ENCODE measurements at places on chromosomes 5 and 9.

GRCh38 chr9:119793218-119793617, 424.0 kb upstream of the BRINP1 start:
- no peak for DNase-seq

DNA sequence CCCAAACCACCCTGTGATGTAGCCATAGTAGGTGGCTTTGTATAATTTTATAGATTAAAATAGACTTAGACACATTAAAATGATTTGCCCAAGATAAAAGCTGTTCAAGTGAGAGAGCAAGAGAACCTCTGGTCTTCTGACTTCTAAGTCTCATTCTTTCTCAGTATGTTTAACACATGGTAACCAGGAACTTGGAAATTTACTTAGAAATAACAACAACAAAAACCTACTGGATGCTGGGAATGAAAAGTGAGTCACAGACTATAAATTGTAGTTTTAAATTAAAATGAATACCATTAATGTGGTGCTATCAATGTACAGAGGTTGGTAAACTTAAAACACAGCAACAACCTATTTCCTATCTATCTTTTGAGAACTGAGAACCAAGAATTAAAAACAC, 30.4 kb downstream of the HMGCR start:
- no peak for DNase-seq

DNA sequence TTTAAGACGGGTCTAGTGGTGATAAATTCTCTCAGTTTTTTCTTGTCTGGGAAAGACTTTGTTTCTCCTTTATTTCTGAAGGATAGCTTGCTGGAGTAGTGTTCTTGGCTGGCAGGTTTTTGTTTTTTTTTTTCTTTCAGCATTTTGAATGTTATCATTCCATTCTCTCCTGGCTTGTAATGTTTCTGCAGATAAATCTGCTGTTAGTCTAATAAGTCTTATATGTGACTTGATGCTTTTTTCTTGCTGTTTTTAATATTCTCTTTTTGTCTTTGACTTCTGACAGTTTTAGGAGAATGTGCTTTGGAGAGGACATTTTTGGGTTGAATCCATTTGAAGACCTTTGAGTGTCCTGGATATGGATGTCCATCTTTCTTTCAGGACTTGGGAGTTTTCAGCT, 16.0 kb downstream of the HSD17B4 start:
- DNase-seq, result no peak

GRCh38 chr5:165622864-165623536, 2117.6 kb downstream of the MAT2B start:
- DNase-seq, result no peak

DNA sequence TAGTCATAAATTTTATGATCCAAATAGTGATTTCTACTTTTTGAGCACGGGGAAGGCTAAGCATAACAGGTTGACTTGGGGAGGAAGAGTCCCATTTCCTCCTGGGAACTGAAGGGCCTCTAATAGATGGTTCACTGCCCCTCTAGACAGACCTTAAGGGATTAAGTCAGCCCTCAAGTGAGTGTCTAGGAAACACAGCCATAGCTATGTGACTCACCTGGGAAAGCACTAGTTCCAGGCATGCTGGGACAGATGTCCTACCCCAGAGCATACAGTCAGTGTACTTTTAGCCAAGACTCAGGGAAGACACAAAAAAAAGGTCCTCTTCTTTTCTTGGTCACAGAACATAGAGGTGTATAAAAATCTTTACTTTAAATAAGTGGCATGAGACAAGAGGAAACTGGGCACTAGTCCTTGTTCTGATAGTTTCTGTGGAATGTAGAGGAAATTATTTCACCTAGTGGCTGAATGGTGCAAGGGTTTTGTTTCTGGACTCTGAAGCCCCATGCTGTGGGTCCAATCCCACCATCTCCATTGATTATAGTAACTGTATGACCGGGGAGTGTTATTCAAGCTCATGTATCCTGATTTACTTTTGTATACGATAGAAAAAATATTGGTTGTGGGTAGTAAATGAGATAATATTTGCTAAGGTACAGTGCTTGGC, 86.0 kb downstream of the NREP start:
- DNase-seq, result no peak

DNA sequence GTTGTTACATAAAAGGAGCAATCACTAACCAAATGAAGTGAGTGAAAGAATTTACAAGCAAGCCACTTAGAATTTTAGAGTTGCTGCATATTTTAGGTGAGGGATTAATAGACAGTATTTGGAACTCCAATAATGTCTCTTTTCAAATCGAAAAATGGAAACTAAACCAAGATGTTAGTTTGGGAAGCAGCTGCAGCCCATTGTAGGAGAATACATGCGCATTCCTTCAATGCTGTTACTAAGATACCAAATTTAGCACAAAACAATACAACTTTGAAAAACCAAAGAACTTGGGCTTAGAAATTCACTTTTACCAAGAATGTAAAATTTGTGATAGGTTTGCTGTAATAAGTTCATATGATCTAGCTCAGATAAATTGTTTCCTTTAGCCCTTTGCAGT, 411.8 kb upstream of the CDH6 start:
- no peak for DNase-seq

DNA sequence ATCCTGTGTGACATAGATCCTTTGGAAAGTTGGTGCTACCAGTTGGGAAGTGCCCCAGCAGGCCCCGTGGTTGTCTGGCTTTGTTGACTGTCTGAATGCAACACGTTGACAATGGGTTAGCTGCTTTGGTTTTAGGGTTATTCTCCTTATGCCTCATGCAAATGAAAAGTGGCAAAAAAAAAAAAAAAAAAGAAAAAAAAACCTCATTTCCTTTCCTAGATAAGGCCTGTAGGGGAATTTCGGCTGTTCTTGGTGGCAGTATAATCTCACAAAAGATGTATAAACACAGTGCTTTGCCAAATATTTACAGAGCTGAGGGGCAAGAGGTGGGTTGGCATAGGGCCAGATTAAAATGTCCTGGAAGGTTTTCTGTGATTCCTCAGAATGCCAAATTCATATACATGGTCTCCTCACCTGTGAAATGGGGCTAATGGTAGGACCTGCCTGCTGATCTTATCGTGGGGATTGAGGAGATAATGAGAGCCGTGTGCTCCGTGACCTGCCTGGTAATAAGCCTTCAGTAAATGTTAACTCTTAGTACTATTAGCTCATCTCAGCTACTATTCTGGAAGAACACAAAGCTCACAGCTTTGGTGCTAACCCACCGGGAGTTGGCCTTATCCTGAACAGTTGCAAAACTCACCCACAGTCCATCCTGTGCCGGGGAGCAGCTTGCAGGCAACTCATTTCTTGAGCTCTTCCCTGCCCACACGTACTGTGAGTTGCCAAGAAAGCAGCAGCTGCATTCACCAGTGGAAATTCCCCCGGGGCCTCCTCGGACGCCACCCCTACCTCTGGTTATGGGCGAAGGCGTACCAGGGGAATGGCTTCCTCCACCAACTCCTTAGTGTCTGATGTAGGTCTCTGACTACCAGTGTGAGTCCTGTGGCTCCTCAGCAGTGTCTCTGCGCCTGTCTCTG, 220.3 kb downstream of the NR3C1 start:
- no peak for DNase-seq

- no peak for DNase-seq
These were observed 69.5 kb downstream of the SFXN1 start for GRCh38 chr5:175547842-175548241.

DNA sequence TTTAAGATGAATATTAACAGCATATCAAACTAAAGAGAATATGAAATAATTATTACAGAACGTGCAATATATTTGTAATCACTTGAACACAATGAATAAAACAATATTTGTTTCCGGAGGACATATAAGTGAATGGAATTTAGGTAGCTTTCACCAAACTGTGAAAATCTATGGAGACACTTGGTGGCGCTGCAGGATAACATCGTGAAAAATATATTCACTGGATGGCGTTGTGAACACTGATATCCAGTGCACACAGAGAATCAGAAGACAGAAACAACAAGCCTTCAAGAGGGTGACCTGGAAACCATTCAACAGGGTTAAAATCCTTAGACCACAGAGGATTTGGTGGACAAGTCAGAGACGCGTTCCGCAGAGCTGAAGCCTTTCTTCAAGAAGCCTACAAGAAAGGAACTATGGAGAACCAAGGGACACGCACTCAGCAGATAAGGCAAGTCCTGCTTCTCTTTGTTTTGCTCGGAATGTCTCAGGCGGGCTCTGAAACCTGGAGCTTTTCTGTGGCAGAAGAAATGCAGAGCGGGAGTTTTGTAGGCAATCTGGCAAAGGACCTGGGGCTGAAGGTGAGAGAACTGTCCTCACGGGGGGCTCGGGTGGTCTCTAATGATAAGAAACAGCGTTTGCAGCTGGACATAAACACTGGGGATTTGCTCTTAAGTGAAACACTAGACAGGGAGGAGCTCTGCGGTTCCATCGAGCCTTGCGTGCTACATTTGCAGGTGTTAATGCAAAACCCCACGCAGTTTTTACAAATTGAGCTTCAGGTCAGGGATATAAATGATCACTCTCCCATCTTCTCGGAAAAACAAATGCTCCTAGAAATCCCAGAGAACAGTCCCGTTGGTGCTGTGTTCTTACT, at the start of gene PCDHB11:
TSS of gene PCDHB11 (plus strand) at position 269 of the 877 bp plus-strand sequence. CDS start at position 417, 148 bp downstream.
- no peak for DNase-seq

GRCh38 chr9:133948131-133948530, 44.0 kb downstream of the VAV2 start:
- DNase-seq, result no peak

DNA sequence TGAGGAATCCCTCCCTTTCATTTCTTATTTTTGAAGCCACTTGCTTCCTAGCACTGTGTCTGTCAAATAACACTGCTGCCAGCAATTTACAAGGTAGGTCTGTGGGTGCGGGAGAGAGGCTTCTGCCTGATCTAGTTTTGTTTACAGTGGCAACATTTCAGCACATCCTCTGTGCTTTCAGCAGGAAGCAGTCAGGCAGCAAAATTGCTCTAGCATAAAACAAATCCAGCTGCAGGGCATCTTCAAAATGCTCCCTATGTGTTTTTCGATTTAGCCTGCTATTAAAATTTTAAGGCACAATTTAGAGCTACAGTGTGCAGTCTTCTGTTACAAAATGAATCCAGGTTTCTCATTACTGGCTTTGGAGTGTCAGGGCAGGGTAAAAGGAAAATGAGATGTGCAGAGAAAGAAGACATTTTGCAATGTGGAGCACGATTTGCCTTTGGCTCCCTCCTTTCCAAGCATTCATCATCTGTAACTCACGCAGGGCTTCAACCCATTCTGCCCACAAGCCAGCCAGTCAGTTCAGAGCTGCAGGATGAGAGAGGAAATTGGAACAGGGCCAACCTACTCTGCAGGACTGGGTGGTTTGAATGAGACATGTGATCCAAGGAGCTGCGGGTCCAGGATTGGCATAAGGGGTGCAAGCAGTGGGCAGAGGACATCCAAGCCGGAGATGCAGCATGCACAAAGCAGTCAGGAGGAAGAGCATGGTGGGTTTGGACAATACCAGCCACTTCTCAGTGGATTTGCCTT, 143.4 kb upstream of the APC start:
- no peak for DNase-seq

DNA sequence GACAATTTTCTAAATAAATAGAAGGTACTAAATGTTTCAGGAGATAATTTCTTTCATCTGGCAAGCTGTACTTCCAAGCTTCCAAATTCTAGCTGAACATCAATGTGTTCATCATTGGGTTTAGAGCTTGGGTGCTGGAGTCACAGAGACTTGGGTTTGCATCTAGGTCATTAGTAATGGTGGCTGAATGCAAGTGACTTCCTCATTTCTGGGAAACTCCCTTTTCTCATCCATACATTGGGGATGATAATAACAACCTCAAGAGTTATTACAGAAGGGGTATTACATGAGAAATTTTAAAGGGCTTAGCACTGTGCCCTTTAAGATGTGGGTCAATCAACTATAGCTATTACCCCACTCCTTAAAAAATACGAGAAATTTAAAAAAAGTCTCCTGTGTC, 41.1 kb upstream of the KLF4 start:
- no peak for DNase-seq

GRCh38 chr9:87445646-87446045, 52.0 kb upstream of the DAPK1 start:
- no peak for DNase-seq

GRCh38 chr5:16870878-16871277, 65.2 kb downstream of the MYO10 start:
- no peak for DNase-seq

- no peak for DNase-seq
These were observed 8.1 kb upstream of the ARSB start for GRCh38 chr5:78993165-78993564.

DNA sequence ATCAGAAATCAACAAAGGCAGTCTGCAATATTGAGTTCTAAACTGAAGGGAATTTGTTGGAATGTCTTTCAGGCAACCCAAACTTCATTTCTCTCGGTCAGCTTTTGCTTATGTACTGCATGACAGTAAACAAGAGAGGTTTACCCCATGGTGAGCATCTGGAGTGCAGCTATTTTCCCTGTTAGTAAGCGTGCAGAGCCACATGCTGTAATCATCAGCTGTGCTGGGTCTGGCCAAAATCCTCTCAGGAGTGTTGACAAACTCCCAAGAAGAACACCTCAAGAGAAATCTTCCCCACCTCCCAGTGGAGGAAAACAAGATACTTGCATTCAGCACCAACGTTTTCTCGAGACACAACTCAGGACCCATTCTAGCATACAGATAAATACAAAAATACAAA, 83.6 kb upstream of the ADAMTSL1 start:
- DNase-seq, result no peak

DNA sequence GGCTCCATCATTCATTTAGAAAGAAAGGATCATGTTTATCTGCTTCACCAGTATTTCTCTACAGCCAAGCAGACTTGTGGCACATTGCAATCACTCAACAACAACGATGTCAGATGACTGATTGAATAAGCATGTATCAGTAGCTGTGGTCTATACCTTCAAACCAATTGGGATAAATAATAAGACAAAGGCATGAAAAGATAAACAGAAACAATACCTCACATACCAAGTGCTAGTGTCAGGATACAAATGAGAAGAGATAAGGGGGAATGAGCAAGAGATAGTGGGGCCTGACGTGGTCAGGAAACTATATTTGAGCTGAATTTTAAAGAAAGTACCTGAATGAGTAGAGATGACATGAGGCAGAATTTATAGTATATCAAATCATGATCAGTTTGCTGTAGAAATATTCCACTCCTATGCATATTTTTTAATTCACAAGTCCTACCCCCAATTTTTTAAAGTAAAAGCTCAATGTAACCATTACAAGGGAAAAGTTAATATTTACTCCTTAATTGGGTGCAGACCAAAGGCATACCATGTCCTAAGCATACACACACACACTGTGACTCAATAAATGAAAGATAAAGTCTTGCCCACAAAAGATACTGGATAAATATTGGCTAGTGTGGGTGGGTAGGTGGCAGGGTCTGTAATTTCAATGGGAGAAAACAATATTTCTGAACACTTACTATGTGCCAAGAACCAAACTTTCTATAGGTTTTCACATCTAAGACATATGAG, 284.5 kb downstream of the SPOCK1 start:
- DNase-seq, result no peak

DNA sequence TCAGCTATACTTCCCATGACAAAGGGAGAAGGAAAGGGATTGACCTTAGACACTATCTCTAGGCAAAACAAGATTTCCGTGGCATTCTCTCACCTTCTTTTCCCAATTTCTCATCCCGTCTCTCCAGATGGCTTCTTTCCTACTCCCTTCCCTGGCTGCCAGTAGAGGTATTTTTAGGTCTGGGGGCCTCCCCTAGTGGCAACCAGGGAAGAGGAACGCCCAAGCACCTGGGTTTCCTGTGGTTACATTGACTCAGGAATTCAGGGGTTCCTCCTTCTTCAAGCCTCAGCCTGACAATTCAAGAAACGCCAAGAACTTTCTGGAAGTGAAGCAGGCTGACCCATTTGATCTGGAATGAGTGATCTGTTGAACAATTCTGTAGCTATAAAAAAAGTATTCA, 111.5 kb upstream of the OSMR start:
- DNase-seq, result no peak

All from stimulated activated CD8-positive, alpha-beta memory T cell treated with anti-CD3 and anti-CD28 coated beads, Interleukin-15, amount 100 ng/mL, for 4 hours (primary cell).